NCI-H1048 (cell line): ENCODE measurements at places on chromosomes 13 and 19.
A peak's percentile ranks its signal among the peaks of the same experiment; 100 is the strongest.

- DNase-seq, result no peak
These were observed 33.9 kb upstream of the ATP11A start for GRCh38 chr13:112655913-112656312.

DNA sequence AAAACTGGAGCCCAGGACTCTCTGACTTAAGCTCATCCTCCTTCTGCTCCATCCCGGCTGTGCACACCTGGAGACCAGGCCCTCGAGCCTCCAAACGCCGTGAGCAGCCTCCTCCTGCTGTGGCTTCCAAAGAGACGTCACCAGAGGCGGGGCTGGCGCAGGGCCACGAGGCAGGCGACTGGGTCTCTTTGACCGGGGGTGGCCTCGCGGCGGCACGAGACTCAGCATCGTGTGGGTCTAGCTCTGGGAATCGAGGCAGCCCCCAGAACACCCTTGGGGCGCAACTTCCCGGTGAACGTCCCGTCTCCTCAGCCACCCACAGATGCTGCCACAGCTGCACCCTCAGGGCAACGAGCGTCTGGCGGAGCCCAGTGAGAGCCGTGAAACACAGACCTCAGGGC, 22.8 kb downstream of the RASA3 start:
- no peak for DNase-seq

DNA sequence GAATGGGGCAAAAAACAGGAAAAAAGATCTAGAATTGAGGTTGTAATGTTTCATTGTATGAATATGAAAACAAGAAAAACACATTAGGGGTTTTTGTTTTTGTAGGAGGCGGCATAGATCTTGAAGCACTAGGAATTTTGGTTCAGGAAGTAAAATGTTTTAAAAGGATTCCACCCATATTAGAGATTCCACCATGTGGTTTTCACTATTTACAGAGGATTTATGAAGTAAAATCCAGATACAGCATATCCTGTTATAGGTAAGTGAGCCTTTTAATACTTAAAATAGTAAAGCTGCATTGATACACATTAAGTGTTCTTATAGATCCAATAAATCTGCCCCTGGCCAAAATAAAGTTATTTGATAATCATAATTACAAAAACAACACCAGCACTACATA, 61.4 kb downstream of the MICU2 start:
- no peak for DNase-seq

DNA sequence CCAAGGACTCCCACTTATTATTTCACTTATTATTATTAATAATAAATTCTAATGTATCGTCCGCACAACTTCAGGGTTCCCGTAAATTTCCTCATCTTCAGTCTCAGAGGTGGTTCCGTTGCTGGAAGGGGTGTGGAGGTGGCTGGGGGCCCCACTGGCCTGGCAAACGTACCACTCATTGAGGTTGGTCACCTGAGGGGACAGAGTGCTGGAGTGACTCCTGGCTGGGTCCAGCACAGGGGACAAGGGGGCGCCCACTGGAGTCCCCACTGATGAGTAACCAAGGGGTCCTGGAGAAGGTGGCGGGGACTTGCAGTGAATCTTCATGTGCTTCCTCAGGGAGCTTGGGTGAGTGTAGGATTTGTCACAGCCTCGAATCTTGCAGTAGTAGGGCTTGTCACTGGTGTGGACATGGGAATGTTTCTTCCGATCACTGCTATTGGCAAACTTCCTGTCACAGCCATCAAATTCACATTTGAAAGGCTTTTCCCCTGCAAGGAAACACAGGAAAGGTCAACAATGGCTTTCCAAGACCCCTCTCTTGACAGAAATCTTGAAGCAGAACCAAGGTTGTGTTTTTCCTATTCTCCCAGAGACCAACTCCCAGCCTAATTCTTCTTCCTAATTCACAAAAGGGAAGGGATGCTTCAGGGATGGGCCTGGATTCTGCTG, 6.1 kb downstream of the ZIC5 start:
- no peak for DNase-seq

GRCh38 chr19:44927746-44928145, 13.3 kb downstream of the APOC1 start:
- DNase-seq, result no peak

GRCh38 chr19:31139871-31140505, 209.2 kb downstream of the TSHZ3 start:
- DNase-seq, result no peak

DNA sequence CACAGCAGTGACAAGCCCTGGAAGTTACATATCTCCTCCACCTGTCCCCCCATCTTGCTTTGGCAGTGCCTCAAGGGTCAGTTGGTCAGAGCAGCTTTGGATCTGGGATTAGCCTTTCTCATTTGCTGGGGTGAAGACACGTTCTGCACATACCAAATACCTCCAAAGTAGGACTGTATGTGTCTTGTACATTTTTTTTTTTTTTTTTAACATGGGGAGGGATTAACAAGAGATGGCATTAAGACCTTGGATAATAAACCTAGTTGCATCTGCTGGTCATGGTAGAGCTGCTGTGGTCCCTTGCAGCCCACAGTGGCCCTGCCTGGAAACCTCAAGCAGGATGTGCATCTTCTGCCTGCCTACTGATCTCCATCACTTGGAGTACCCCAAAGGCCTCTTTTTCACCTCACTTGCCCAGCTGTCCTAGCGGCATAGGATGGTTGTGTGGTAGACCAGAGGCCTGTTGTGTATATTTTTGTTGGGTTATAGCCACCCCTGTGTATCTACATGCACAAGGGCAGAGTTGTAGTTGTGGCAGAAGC, 2.5 kb downstream of the RPS19 start:
- no peak for DNase-seq

DNA sequence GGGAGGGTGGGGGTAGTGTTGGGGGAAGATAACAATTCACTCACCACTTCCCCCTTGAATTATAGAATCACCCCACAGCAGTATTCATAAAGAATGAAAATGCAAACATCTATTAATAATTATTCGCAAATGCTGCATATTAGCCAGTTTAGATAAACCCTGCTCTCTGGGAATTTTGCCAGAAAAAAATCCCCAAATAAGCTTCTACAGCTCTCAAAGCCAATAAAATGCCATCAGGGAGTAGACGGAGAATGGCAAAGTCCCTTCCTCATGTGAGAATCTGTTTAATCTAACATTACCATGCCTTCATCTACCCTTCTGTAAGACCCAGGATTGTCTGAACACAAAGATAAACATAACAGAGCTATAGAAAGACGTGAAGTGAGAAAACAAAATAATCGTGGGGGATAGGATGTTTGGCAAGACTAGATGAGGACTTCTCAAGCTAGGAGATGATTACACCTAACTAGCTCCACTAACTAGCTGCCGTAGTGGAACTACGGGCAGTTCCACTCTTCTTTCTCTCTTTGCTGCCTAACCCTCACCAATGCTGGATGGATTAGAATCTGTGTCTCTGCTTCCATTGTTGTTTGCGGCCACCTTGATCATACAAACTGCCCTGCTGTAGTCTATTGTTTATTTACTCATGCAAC, 32.4 kb upstream of the CACNA1A start:
- DNase-seq, result no peak

DNA sequence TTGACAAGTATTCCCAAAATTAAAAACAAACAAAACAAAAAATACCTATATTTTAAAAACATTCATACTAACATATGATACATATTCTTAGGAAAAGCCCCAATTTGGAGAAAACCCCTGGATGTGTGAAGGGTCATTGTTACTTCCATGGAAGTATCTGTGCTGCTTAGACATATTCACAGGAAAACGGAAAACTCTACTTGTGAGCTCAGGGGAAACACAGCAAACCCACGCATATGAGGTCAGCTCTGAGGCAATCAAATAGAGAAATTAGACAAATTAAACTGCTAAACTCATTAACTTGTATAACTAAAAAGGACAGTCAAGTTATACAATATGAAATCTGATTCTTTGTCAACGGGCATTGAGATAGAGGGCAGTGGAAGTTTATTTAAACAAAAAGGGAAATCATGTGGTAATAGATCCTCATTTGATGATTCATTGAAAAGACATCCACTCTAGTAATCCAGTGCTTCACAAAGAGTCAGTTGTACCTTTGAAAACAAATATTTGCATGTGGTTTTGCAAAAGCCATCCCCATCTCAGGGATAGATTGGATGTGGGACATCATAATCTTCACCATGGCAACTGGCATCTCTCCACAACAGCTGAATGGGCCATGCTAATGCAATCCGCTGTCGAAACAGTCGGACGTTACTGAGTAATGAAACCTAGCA, 423.4 kb downstream of the ITGBL1 start:
- peak; percentile 79 for DNase-seq

- no peak for DNase-seq
These were observed at the start of gene COL5A3 for GRCh38 chr19:10010247-10010691. TSS of gene COL5A3 (minus strand) at chr19:10010504. CDS start at chr19:10010385, 119 bp downstream.
